ENCODE measurements at places on chromosomes 11 and 22. TPM values are rescaled to one million over a fixed set of nuclear protein-coding genes. Genes with fewer than 3 reads are reported as not detected.

Gene NCAM1
- 141 TPM for total RNA-seq

Gene OR2AT4
- not detected for total RNA-seq

Gene OR6A2
- 0.34 TPM for total RNA-seq

Gene PHLDB1
- 148 TPM for total RNA-seq
